HT1080 (cell line): ENCODE measurements at places on chromosomes 7 and 10. TPM values are rescaled to one million over a fixed set of nuclear protein-coding genes. Genes with fewer than 3 reads are reported as not detected.

Gene FFAR4
- total RNA-seq = not detected in 2 replicates

Gene FBXO24
- 0.37 TPM in 1 of 2 replicates, not detected in the other for total RNA-seq

Gene OR2A1
- not detected in 2 replicates for total RNA-seq

Gene BAIAP2L1
- 7.3 and 11.1 TPM in 2 replicates for total RNA-seq

Gene CABCOCO1
- not detected in 2 replicates for total RNA-seq

DNA sequence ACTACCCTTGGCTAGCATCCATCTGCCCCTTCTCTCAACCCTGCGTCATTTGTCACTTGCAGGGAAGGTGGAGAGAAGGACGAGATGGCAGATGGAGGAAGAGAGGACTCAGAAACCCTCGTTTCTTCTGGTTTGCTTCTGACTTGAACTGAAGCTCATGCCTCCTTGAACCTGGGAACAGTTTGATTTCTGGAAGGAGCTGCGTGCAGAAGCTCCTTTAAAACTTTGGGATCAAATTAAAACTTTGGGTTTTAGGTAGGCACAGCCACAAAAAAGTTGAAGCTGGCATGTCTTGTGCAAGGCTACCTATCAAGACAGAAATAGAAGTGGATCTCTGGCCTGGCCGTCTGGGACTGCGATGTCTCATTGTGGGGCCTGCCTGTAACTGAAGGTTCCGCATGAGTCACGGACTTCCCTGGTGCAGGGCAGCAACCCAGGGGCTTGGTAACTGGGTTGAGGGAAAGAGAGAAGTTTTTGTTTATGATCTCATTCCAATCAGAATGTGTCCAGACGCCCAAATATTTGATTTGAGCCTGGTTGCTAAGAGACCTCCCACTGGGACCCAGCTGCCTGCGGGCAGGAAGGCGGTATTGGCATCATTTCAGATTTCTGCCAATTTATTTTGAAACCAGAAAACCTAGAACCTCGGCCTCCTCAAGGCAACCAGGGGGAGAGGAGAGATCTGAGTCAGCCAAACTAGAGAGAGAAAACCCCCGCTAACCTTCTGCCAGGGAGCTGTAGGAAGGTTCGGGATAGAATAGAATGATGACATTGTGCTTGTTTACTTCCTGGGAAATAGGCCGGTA lies 15.8 kb upstream of the CAMK1D start:
- peak; percentile 99 for DNase-seq

DNA sequence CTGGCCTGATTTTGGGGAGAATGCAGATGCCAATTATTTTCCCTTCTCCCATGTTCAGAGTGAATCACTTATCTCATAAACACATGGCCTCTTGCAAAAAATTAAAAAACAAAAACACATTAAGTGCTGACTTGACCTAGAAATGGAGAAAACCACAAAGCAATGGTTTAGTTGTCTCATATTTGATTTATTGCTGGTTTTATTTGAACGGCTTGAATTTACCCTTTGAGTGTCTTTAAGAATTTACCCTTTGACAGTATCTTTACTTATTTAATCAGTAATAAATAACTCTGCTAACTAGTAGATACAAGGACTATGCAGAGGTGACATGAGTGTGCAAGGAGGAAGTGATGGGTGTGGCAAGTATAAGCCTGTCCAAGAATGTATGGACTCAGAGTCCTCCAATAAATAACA lies 68.1 kb upstream of the GSDME start:
- peak; percentile 12 for DNase-seq

DNA sequence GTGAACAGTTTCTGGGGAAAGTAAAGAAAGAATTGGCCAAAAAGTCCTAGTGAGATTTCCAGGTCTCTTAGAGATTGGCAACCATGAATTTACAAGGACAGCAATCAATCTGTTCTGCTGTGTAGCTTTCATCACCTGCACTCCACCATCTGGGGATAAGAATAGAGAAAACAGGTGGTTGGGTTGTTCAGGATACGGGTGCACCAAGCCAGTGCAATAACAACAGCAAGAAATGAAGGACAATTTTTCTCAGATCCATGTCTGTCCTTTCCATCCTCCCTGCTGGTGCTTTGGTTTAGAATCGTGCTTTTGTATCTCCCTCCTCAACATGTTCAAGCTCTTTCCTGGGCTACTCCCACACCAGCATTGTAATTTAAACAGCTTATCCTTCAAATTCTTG lies 787.7 kb downstream of the GRID1 start:
- no peak for DNase-seq

- peak; percentile 61 for DNase-seq
Measured at GRCh38 chr7:28389504-28390395, 22.6 kb upstream of the CREB5 start.

DNA sequence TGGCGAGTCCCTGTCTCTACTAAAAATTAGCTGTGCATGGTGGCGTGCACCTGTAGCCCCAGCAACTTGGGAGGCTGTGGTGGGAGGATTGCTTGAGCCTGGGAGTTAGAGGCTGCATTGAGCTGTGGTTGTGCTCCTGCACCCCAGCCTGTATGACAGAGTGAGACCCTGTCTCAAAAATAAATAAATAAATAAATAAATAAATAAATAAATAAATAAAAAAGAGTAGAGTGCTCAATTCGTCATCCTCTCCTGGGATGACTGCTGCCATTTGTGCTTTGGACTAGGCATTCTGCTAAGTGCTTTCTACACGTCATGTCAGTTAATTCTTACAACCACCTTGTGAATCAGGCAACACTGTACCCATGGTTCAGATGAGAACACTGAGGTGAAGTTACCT lies 130.6 kb downstream of the DOCK1 start:
- DNase-seq = no peak

DNA sequence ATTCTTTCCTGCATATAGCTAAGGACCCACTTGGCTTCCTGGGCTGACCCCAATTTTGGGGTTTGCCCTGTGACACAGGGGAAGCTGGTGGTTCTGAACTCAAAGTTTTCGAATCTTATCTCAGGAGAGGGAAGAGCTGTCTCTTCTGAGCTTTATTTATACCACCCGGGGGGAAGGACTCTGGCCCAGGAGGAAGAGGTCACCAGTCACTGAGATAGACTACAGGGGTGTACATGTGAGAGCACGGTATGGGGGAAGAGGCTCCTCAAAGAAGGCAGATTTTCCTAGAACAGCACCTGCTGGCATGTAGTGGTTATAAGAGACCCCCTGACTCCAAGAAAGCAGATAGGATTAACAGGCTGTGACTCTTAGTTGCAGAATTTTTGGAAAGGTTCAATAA lies 101.8 kb upstream of the ELMO1 start:
- no peak for DNase-seq

DNA sequence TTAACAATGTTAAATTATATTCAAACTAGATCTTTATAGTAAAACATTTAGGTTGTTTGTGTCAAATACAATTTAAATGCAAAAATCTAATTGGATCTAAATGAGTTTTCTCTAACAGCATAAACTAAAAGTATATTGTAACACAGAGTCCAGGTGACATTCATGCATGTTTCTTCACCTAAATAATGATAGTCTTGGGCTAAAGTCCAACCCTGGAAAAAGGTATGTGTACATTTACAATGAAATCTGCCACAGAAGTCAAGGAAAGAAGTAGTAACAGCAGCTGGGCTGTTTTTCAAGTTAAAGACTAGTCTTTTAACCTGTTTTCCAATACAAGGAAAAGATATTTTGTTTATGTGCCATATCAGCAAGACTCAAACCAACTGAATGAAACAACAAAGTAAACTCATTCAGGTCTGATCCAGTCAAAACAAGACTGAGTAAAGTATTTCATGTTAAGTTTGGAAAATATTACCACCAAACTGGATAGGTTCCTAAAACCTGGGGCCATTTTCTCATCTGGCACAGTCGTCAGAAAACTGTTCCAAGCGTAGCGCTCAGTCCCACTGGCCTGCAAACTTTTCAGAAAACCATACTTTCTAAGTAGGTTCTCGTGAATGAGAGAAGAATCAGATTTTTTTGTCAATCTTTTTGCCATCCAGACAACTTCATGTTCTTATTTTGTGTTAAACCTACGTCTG lies 349.2 kb downstream of the HGF start:
- no peak for DNase-seq

GRCh38 chr10:28823501-28824075 lies 146.3 kb downstream of the BAMBI start:
- no peak for DNase-seq

- DNase-seq = no peak
Measured at GRCh38 chr10:128025437-128025836, 100.8 kb downstream of the MKI67 start.

DNA sequence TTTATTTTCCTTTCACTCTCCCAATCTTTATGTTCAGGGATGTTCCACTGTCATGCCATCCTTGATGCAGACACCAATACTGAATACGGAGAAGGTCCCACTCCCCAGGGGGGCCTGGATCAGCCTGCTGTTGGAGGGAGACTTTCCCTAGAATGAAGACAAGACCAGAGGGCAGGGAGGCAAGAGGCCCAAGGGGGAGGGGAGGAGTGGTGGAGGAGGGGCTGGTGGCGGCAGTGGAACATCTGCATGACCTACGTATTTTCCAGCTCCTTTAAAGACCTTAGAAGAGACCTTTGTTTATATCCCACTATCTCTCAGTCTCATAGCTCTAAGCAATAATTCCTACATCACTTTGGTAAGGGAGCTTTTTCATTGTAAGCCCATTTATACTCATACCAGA lies 183.0 kb downstream of the HECW1 start:
- no peak for DNase-seq

GRCh38 chr10:112883360-112884178 lies 66.5 kb upstream of the TCF7L2 start:
- DNase-seq = no peak

DNA sequence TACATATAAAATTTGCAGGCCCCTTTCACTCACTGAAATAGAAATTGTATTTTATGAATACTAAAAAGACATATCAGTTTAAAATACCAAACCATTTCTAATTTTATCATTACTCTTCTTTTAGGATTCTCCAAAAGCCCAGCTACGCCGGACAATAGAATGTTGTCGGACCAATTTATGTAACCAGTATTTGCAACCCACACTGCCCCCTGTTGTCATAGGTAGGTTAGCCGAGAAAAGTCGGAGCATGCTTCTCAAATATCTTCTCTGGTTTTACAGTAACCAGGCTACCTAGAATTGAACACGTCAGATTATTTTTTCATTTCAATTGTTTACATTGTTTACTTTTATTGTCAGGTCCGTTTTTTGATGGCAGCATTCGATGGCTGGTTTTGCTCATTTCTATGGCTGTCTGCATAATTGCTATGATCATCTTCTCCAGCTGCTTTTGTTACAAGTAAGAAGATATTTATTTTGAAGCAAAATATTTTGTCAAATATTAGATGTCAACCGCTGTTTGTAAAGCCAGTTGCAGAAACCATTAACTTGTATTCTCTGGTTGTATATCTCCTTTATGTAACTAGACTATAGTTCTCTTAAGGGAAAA lies 57.6 kb downstream of the MMRN2 start:
- DNase-seq = peak; percentile 46

DNA sequence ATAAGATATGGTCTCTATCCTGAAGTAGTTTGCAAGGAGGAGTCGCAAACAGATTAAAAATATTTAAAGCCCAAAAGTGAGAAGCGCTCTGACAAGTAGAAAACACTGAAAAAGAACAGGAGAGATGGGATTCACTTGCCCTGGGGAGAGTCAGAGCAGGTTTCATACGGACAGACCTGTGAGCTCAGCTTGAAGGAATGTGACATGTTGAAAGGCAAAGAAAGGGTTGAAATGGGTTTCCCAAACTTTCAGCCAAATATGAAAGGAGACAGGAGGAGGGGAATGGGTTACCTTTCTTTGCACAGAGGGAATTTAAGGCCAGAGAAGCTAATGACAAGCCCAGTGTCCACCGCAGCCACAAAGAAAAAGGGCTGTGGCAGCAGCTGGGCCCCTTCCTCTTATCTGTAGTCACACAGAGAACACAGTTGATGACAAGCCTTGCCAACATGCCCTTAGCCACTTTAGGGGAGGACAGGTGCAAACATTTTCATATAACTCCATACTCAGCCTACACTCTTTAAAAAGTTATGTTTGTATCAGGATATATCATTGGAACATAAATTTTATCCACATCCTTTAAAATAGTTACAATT lies 14.9 kb downstream of the HOXA1 start:
- peak; percentile 24 for DNase-seq

DNA sequence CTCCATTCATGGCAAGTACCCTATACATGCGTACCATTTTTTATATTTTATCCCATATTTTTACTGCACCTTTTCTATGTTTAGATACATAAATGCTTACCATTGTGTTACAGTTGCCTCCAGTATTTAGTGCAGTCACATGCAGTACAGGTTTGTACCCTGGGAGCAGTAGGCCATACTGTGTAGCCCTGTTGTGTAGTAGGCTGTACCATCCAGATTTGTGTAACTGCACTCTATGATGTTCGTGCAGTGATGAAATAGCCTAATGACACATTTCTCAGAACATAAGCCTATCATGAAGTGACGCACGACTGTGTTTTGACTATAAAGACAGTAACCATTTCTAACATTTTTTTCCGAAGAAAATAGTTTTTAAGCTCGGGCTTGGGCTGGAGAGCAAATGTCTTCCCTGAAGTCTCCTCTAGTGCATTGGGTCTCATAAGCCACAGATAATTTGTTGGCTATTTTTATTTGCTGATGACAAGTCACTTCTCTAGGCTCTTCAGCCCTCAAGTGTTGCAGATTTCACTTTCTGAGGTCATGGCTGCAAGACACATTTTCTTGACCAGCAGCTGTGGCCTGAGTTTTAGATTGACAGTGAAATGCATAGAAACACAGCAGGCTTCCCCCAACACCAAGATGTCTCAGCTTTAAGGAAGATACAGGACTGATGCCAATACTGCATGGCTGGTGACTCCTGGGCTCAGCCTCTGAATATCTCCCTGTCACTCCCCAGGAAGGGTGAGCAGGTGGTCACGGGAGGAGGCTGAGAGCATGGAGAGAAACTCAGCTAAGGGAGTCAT lies 26.9 kb downstream of the EPDR1 start:
- DNase-seq = no peak

GRCh38 chr10:89236226-89236797 lies 15.3 kb downstream of the LIPA start:
- no peak for DNase-seq
